Hepatocyte (in vitro differentiated cells): ENCODE measurements at places on chromosomes 7 and 10.
A peak's percentile ranks its signal among the peaks of the same experiment; 100 is the strongest.

GRCh38 chr7:4069268-4070095 is 612.6 kb upstream of the FOXK1 start:
- DNase-seq: no peak

- no peak for DNase-seq
Measured at GRCh38 chr7:121572615-121573014, 176.5 kb upstream of the FAM3C start.

DNA sequence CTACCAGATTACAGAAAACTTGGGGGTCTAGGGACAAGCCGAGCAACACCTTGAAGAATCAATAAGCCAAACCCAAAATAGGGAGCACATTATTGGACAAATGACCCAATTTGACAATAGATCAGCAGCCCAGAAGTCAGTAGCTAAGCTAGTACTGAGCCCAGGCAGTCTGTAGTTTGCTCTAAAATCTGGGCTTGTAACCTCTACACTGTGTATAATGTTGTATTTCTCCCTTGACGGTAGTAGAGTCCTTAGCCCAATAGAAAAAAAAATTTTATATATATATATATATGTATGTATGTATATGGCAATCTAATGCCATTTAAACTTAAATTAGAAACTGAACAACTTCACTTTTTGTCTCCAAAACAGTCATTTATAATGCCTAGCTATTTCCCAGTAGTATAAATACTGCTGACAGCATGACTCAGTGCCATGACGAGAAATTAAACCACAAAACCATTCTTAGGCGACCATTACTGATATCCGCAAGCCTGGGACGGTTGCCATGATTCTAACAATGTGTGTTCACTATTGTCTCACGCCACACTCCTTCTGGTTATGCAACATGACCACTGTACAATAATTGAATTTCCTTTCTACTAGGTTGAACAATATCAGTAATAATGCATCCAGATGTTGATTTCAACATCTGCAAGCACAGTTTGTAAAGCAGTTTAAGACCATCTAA is 110.5 kb downstream of the IPMK start:
- no peak for DNase-seq

- peak; percentile 58 for DNase-seq
Measured at GRCh38 chr7:46145412-46145811, 224.3 kb upstream of the IGFBP3 start.

- DNase-seq: no peak
Measured at GRCh38 chr7:84190016-84190705, 4.4 kb downstream of the SEMA3A start.

GRCh38 chr10:19488592-19489280 is 327.5 kb upstream of the PLXDC2 start:
- peak; percentile 39 for DNase-seq

DNA sequence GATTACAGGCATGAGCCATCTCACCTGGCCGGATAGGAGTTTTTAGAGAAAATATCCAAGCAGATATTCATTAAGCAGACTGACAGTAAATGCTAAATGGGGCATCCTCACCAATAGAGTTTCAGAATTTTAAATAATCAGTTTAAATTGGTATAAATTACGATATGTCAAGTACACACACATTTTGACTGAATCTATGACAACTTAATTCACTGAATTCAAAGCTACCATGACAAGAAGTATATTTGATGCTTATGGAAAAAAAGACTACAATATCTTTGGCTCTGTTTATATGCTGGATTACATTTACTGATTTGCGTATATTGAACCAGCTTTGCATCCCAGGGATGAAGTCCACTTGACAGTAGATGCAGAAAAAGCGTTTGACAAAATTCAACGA is 774.7 kb downstream of the PCDH15 start:
- DNase-seq: no peak

GRCh38 chr10:130341356-130341755 is 205.2 kb downstream of the GLRX3 start:
- peak; percentile 74 for DNase-seq

DNA sequence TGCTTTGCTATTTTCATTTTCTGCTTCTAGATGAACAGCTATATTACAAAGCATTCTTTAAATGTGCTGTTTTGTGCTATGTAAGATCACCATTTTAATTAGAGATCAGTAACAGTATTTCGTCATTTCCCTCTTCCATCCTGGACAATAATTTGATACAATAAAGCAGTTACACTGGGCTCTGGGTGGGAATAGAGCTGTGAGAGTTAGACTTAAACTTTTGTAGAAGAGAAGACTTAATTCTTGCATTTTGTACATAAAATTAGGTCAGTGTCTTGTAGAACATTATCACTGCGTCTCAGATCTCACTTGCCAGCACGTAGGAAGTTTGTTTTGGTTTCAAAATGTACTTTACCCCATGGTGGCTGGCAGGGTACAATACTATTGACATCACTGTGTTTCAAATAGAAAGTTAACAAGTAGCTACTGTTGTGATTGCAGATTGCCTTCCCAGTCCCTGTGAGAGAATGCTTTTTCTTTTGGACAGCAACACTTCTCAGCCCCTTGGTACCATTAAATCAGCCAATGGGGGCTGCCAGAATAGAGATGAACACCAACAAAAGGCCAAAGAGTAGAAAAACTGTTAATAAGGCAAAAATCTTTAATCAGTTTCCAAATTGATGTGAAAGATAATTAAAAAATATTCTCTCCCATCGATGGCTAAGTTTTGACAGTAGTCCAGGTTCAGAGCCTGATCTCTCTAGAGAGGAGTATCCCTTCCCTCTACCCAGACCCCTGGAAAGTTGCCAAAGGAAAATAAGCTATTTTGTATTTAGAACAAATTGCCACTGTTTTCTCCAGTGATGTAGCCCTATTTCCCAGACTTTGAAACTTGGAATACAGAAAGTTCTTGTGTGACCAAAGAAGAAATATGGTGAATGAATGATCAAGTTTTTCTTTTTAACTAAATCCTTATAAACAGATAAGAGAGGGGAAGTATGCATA is 35.1 kb downstream of the SMNDC1 start:
- DNase-seq: peak; percentile 24

DNA sequence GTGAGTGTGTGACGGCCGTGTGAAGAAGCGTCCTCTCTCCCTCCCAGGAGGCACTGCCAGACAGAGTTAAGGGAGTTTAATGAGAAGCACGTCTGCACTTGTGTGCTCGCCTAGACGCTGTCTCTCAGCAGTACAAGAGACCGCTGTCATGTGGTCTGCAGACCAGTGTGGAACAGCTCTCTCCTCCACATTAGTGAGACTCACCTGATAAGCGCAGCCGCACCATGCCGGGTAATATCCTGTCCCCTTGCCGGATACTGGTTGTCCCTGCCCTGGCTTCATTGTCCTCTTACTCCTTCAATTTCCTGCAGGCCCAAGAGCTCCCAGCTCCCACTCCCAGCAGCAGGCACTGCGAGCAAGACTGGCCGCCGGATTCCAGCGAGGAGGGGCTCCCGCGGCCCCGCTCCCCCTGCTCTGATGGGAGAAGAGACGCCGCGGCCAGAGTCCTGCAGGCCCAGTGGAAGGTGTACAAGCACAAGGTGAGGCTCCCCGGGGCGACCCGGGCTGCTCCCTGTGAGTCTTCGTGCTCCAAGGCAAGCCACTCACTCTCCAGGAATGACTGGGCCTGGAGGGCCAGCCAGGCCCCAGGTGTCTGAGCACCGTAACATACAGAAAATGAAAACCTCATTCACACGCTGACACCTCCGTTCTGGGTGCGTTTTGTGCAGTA is 33.5 kb upstream of the TTYH3 start:
- DNase-seq: no peak

GRCh38 chr7:68429411-68430117 is 1168.7 kb upstream of the AUTS2 start:
- DNase-seq: no peak

DNA sequence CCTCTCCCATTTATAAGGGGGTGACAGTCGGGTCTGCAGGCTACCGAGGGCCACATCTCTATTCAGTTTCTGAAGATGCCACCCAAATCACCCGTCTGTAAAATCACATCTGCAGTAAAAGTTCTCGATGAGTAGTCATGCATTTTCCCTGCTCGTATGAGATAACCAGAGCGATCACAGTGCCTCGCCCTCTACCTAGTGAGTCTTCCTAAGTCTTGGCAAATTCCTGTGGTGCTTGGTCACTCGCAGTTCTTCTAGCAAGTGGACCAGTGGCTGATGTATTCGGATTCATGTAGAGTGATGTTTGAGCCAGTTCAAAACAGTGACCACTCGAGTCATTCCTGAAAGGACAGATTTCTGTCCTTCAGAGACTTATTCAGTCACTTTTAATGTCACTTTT is 44.9 kb downstream of the INSYN2A start:
- DNase-seq: no peak

GRCh38 chr7:127782654-127783559 is 130.9 kb downstream of the SND1 start:
- no peak for DNase-seq

DNA sequence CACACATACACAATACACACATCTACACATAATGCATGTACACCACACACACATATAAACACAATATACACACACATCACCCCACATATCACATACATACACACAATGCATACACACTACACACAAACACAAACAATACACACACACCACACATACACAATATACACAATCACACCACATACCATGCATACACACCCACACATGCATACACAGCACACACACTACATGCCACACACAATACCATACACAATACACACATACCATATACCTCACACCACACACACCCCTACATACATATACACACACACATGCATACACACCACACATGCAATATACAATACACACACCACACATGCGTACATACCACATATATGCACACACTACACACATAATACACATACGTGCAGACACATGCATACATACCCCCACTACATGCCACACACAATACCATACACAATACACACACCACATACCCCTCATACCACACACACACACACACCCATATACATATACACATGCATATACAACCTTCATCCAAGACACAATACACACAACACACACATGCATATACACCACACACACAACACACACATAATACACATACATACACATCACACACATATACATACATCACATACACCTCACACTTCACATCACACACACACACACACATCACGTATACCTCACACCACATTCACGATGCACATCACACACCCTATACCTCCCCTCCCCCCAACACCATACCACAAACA is 34.0 kb downstream of the PSMC2 start:
- DNase-seq: no peak

DNA sequence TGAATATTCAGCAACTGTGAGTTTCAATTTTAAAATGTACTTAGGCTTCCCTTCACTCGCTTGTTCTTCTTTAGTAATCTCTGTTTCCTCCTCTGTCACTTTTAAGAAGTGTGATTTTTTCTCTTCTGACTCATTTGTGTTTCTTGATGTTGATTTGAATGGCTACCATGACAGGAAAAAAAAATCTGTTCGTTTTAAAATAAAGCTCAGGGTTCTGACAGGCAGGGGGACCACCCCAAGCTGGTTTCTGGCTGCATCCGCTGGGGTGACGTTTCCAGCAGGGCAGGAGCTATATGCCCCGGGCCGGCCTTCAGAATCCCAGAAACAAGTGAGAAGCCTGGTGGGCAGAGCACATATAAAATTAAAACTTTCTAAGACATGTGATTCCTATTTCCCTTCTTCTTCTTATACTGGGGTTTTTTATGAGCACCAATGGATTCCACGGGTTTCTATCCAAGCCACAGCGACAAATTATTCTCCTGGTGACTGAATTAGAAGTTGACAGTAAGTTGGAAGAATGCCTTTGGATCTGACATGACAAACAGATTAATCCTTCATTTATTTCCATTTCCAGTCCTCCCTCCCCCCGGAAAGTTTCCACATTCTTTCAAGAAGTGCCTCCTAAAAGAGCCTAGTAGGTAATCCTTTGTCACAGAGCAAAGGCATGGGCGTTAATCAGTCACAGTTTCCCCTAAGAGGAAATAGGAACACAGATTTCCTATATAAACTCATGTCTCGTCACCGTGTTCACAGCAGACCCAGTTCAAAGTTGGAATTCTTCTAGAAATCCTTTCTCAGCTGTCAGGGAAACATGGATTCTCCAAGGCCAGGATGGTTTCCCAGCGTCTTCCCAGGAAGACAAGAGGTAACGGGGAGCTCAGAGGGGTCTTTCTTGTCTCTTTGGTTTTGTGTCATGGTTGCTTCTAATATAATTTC is 79.9 kb downstream of the PTPRE start:
- DNase-seq: no peak

DNA sequence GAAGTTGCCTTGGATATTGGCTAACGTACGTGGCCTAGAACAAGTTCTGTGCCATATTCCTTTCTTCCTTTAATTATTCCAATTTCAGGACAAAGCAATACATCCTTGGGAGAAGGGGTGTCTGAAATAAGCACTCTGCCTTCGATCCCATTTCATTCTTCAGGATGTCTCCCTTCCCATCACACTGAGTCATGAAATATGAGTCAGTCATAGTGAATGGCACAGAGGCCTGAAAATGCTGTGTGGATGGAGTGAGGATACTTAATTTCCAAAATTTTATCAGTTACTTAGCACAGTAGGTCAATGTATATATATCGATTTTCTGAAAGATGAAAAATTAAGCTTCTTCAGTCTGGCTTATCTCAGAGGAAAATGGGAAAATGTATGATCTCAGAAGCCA is 19.5 kb downstream of the EVX1 start:
- DNase-seq: no peak

GRCh38 chr7:123494193-123494796 is 40.1 kb downstream of the IQUB start:
- peak; percentile 62 for DNase-seq

DNA sequence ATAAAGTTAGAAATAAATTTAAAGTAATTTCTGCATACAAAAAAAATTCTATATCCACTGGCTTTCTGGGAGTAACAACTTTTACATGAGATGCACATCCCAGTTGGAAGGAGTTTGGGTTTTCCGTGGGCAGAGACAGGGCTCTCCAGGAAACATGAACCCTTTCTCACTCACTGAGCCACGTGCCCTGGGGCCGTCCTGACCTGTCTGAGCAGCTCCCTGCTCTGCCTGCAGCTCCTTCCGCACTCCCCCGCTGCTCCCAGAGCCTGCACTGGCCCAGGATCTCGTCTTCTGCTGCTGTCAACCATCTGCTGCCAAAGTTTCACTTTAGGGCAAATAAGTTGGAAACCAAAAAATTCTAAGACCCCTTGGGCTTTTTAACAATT is 169.1 kb downstream of the DIP2C start:
- no peak for DNase-seq

GRCh38 chr7:140640060-140640637 is 464 bp downstream of the DENND2A start:
- DNase-seq: peak; percentile 68
